Activated CD4-positive, alpha-beta T cell treated with anti-CD3 and anti-CD28 coated beads, Interleukin-2, amount 10 ng/mL, durations not matched to agents 7 days and 5 days (primary cell): ENCODE measurements at places on chromosomes 11 and 22. TPM values are rescaled to one million over a fixed set of nuclear protein-coding genes. Genes with fewer than 3 reads are reported as not detected.

DNA sequence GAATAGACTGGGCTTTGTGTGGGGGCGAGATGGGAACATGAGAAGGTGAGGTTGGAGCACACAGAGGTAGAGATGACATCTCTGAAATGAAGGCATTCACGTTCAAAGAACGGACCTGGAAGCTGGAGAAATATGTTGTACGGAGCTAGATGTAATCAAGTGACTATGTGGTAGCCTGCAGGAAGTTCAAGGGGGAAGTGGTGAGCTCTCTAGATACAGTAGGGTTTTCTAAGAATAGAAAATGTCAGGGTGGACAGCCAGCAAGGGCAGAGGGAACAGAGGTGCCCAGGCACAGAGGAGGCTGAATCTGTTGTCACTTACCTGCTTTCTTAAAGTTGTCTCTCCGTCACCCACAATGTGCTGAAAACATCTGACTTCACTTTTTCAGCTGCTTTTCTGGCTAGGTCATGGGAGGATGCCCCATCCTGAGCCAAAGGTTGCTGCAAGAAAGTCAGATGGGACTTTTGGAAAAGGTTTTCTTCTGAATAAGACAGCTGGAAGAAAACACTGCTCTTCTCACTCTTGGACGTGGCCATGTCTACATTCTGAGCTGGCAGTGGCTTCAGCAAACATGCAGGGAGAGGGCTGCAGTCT, 171.5 kb upstream of the B3GAT1 start:
- peaks cover 20% of the 10 kb centered on the region for H3K4me1 ChIP-seq
- H3K27me3 ChIP-seq: peaks cover 31% of the 10 kb centered on the region
- H3K36me3 ChIP-seq: no peaks in the 10 kb centered on the region
- H3K4me3 ChIP-seq: peak overlapping the region; percentile 16

MPST gene
- 18.8 TPM for total RNA-seq

GRCh38 chr11:27857588-27857987, 157.3 kb upstream of the BDNF start:
- no peaks in the 10 kb centered on the region for H3K36me3 ChIP-seq
- no peaks in the 10 kb centered on the region for H3K27me3 ChIP-seq
- no peaks in the 10 kb centered on the region for H3K4me1 ChIP-seq
- no peak overlapping the region for H3K4me3 ChIP-seq
- no peak for DNase-seq
- no peak overlapping the region for H3K27ac ChIP-seq

SCGB1A1 gene
- not detected for total RNA-seq

HMOX1 gene
- 0.31 TPM for total RNA-seq

- peaks cover 47% of the 10 kb centered on the region for H3K27me3 ChIP-seq
- H3K36me3 ChIP-seq: no peaks in the 10 kb centered on the region
- H3K4me1 ChIP-seq: peaks cover 2% of the 10 kb centered on the region
- no peak overlapping the region for H3K27ac ChIP-seq
Observed at GRCh38 chr11:12667646-12668045, 6.6 kb upstream of the TEAD1 start.

GRCh38 chr11:46684367-46684766, 16.1 kb downstream of the ARHGAP1 start:
- no peak overlapping the region for H3K4me3 ChIP-seq
- DNase-seq: no peak
- H3K27ac ChIP-seq: no peak overlapping the region
- peaks cover 39% of the 10 kb centered on the region for H3K36me3 ChIP-seq

GRCh38 chr11:131947511-131947910, 577.1 kb downstream of the NTM start:
- H3K4me3 ChIP-seq: no peak overlapping the region
- DNase-seq: no peak
- no peaks in the 10 kb centered on the region for H3K36me3 ChIP-seq
- H3K4me1 ChIP-seq: no peaks in the 10 kb centered on the region
- H3K27me3 ChIP-seq: no peaks in the 10 kb centered on the region

GRCh38 chr11:125228993-125229392, 64.4 kb downstream of the PKNOX2 start:
- H3K27me3 ChIP-seq: no peaks in the 10 kb centered on the region
- H3K4me1 ChIP-seq: no peaks in the 10 kb centered on the region
- H3K27ac ChIP-seq: no peak overlapping the region
- no peak for DNase-seq
